Articular chondrocyte of knee joint (primary cell): ENCODE measurements at places on chromosomes 1 and 21. TPM values are rescaled to one million over a fixed set of nuclear protein-coding genes. Genes with fewer than 3 reads are reported as not detected.

The TRIM67 gene
- under 0.01 and 0.22 TPM in 2 replicates for total RNA-seq

The TSPEAR gene
- total RNA-seq, result not detected in 2 replicates

The RHBDL2 gene
- total RNA-seq, result 0.91 and 3.8 TPM in 2 replicates

The SMIM1 gene
- total RNA-seq, result 0.54 TPM in 1 of 2 replicates, not detected in the other
